ENCODE measurements at places on chromosomes 6 and 20.

GRCh38 chr6:28323813-28324424 is 12.0 kb downstream of the ZSCAN31 start:
- DNase-seq = no peak

- DNase-seq = no peak
Observed at GRCh38 chr6:3195695-3196497, 31.6 kb downstream of the TUBB2B start.

DNA sequence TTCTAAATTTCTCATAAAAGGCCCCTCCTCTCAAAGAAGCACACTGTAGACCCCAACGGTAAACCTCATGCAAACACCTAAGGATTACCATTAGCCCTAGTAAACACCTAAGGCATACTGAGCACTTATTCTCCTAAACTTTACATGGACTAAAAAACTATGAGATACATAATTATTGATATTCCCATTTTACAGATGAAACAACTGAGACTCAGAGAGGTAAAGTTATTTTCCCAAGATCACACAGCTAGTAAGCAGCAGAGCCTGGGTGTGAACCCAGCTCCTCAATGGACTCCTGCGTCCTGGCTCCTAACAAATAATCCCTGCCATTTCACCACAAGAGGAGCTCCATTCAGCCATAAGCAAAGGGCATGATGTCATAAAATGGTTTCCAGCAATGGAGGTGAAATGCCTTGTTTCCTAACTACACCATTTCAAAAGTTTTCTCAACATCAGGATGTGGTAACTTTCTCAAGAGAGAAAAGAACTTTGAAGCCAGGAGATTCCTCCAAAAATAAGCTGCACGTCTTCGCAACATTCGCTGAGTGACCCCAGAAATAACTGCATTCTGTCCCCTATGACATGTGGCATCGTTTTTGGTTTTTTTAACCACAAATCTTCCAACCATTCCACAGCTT is 4.1 kb downstream of the ATP9A start:
- DNase-seq = no peak

GRCh38 chr6:140921366-140922226 is 1211.1 kb upstream of the GJE1 start:
- DNase-seq = no peak

DNA sequence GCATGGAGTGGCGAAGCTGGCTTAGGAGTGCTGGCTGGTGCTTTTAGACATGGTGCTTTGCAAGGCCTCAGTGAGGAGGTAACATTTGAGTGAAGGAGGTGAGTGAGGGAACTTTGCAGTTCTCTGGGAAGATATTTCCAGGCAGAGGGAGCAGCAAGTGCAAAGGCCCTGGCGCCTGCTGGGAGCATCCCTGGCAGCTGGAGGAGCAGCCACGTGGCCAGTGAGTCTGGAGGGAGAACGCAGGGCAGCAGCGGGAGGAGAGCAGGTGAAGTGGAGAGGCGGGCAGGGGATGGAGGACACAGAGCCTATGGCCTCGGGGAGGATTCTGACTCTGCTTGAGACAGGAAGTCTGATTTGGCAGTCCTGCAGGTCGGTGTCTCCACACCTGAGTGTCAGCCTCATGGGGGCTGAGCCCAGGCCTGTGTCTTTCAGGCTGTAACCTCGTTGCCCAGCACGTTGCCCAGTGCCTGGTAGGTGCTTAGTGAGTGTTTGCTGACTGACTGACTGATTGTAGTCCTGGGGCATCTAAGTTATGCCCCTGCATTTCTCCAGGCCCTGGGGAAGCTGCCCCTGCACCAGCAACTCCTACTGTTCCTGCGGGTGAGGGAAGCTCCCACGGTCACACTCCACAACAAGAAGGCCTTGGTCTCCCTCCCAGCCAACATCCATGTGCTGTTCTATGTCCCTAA is 11.0 kb upstream of the BPIFB4 start:
- DNase-seq = no peak

GRCh38 chr20:51303731-51304670 is 238.5 kb downstream of the NFATC2 start:
- no peak for DNase-seq

- DNase-seq = no peak
Observed at GRCh38 chr20:51131811-51132210, 108.9 kb upstream of the KCNG1 start.

- DNase-seq = no peak
Observed at GRCh38 chr20:47118206-47118605, 223.6 kb downstream of the EYA2 start.

DNA sequence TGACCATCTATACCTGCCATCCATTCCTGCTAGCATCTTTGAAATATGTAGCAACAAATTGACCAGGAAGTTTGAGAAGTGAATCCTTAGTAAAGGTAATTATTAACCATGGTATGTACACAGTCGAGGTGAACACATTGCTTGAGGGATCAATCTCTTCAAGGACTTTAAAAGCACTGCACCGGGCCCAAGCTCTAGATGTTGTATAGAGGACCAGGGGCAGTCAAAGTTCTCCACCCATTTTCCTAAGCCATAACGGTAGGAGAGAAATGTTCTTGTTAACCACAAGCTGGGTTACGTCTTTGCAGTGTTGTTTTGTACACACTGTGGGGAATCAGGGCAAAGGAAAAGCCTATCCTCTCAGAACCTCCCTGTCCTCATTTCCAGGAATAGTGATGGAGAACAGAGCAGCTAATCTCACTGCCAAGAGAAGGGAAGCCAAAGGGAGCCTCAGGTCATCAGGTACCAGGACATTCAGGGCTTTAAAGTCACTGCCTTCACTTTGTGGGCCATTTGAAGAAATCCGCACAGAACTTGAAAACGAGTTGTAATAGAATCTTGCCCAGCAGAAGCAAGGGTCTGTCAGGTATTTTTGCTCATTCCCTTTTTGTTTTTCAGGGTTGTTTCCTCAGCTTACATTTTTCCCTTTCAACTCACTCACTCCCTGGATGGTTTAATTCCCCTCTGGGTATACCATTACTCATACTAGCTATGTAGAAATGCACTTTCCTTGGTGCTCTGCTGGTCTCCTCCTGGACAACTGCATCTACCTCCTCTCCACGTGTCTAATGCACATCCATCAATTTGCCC is 5.3 kb upstream of the PM20D2 start:
- no peak for DNase-seq

DNA sequence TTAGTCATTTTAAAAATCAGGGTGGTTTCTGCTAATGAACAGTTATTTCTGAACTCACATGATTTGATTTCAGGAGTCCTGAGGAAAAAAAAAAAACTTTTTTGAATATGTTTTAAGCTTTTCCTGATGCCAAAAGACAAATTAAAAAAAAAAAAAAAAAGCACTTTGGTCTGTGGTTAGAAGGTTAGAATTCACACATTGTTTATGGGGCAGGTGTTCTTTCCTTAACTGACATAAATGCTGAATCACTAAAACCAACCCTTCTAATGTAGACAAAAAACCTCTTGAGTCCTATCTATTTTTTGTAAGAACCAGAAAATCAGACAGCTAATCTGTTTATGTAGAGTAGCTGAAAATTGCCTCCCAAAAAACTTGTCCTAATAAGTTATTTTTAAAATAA is 20.4 kb downstream of the THEMIS start:
- no peak for DNase-seq

- DNase-seq = no peak
Observed at GRCh38 chr6:11214084-11214833, 18.2 kb downstream of the NEDD9 start.

DNA sequence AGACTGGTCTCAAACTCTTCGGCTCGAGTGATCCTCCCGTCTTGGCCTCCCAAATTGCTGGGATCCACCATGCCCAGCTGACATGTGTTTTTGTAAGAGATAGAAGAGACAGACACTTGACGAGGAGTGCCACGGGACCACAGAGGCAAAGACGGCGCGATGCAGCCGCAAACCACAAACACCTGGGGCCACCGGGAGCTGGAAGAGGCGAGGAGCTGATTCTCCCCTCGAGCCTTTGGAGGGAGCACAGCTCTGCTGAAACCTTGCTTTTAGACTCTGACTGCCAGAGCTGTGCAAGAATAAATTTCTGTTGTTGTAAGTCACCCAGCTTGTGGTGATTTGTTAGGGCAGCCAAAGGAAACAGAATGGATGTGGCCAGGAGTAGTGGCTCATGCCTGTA is 46.9 kb downstream of the TFAP2C start:
- DNase-seq = no peak

DNA sequence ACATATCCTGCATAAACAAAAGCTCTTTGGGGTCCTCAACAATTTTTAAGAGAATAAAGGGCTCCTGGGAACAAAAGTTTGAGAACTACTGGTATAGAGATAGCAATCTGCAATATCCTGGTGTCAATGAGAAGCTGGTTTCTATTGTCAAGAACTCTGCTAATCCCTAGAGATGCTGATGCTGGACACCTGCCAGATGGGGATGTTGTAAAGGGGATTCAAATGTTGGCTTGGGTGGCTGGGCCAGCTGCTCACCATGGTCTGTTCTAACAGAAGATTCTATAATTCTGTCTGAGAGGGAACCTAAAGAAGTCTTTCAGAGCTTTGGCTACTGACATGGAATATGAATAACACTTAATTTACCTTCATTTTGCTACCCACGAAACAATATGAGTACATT is 137.8 kb downstream of the BTBD9 start:
- no peak for DNase-seq

GRCh38 chr6:7341989-7342742 is 29.2 kb upstream of the SSR1 start:
- no peak for DNase-seq

DNA sequence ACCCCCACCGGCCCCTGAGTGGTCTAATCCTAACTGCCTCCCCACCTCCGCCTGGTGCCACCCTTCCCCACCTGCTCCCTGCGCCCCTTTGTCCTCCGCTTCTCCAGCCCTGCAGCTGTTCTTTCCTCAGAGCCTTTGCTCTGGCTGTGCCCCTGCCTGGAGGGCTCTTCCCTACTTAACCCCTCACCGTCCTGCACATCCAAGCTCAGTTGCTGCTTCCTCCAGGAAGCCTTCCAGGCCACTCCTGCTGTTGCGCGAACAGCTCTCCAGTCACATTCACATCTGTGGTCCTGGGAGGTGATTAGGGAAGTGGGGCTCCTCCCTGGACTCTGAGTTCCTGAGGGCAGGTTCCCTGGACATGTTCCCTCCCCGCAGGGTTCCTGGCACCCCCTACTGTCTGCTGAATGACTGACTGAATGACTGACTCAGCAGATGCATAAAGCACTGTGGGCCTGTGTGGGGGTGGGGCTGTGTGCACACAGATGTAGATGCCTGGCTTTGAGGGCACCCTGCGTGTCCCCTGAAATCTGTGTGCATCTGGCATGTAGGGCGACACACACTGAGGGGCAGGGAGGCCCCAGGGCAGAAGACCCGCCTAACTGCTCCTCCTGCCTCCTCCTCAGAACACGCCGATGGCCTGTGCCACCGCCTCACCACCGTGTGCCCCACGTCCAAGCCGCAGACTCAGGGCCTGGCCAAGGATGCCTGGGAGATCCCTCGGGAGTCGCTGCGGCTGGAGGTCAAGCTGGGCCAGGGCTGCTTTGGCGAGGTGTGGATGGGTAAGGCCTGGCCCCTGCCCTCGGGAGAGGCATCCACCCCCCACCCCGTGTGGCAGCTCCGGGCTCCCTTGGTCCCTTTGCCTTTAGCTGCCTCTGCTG is 51.4 kb downstream of the SRC start:
- DNase-seq = no peak

- DNase-seq = no peak
Observed at GRCh38 chr20:47999166-47999565, 213.9 kb upstream of the SULF2 start.

DNA sequence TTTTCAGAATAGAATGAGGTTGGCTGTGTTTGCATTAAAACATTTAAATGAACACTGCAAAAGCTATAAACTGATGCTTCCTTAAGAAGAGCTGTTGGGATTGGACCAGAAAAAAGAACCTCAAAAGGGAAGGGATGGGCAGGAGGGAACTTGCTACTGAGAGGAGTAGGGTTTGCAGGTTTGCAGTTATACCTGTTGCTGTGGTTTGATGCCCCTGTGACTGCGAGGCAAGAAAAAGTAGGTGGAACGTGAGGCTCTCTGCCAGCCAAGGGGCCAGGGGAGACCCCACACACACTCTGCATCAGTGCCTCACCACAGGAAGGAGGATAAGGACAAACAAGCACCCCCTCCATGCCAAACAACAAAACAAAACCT is 197.2 kb downstream of the BCAS1 start:
- no peak for DNase-seq

GRCh38 chr6:167058261-167058660 is 59.1 kb downstream of the CEP43 start:
- no peak for DNase-seq

- no peak for DNase-seq
Observed at GRCh38 chr20:24872291-24873024, 76.6 kb upstream of the CST7 start.

DNA sequence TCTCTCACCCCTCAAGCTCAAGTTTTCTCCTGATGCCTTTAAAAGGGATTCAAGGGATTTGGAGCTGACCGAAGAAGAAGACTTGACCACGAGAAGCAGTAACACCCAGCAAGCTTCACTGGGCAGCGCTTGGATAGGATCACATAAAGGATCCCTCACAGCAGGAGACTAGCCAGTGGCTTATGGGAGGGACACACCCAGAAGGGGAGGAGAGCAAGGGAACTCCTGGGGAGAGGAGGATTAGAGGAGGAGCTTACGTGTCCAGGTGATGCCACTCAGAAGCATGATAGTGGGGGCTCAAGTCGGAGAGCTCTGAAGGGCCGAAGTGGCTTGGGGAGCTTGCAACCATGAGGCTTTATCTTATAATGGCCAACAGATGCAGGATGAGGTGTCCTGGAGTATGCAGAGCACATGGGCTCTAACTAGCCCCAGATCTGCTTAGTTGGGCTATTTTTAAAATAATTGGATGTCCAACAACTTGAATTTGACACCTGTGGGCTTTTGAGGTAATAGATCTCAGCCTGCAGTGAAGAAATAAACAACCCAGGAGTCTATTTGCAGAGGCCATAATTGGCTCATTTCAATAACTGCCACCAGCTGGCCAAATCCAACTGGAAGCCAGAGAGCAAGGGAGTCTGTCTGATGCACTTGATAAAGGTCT is 137.9 kb upstream of the EXOC2 start:
- no peak for DNase-seq
